ENCODE measurements at places on chromosomes 5 and 9.

GRCh38 chr9:133843751-133844397 is 105.7 kb upstream of the SARDH start:
- no peak for DNase-seq

GRCh38 chr9:88460587-88461332 is 72.5 kb downstream of the SPIN1 start:
- no peak for DNase-seq

GRCh38 chr5:140690376-140690932 is 716 bp downstream of the HARS1 start:
- DNase-seq = no peak

DNA sequence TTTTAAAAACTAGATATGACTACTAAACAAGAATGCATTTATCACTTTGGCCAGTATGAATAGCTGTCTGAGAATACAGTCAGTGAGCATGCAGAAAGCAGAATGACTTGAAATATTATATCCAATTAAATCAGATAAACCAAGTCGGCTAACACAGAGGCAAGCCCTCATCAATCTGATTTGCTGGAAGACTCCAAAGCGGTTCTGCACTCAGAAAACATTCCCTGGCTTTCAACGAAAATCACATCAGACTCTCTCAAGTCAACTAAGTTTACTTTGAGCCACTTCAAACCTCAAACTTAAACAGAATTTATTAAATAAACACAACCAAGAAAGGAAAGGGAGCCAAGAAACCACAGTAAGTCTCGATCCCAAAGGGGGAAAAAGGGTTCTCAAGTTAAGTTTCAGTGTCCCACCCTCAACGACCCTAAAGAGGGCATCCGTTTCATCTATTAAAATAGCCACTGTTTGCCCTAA is 1.4 kb downstream of the MYO10 start:
- DNase-seq = no peak

DNA sequence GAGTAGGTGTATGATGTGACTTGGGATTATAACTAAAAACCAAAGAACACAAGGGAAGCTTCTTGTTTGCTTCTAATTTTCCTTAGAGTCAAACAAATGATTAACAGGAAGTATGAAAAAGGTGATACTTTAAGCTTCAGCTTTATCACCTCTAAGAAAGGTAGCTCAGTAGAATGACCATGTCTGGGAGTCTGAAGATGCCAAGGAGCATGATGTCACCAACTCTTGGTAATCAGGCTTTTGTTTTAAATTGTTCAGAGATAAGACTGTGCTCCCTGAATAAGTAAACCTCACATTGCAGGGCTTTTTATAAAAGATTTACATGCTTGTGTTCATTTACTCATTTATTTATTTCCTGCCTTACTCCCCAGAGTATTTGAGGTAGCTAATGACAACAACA is 169.9 kb downstream of the FER start:
- no peak for DNase-seq

GRCh38 chr5:43981556-43981955 is 378.6 kb downstream of the NNT start:
- DNase-seq = no peak

- DNase-seq = no peak
Measured at GRCh38 chr9:36306471-36307306, 48.4 kb upstream of the GNE start.

DNA sequence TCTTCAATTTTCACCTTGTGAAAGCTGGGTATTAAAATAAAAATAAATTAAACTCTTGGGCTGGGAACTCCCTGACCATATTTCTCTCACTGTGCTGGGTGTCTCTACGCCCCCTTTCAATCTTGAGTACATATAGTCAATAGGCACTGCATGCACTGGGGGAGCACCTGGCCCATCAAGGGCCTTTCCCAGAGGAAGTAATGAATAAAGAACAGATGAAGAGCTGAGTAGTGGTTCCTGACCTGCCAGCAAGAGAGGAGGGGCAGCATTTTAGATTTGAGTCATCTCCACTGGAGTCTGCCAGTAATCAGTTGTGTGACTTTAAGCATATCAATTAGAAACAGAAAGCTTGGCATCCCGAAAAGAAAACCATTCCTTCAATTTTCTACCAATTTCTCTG is 6.2 kb downstream of the MAPKAP1 start:
- no peak for DNase-seq

DNA sequence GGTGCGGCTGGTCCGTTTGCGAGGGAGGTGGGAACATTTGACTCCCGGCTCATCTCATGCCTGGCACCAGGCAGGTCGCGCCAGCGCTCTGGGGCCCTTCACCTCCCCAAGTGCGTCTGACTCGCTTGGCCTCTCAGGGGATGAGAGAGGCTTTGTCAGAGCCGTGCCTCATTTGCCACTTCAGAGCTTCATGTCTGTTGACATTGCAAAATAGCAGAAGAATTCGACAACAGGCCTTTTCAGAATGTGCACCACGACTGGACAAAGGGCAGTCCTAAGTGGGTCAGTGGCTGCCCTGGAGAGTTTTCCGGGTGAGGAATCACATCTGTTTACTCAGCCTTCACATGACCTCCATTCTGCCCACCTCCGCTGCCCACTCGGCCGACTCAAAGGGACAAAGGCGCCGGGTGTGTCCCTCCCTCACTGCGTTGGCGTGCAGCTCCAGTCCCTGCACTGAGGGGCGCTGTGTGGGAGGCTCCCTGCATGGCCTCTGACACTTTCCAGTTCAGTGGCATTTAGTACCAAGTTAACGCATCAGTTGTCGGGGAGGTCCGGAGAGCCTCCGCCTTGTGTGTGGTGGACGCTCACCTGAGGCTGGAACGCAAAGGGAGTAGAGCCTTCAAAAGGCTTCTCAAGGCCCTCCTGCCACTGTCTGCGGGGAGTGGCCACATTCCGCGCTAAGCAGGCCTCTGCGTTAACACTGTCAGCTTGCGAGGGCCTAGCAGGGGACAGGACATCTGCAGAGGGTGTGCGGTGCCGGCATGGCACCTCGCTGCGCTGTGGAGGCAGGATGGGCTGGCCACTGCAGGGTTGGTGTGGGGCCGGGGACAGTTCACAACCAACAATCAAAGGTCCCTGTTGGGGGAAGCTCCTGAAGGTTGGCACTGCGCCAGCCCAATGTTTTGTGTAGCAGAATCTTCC is 171.5 kb downstream of the NXNL2 start:
- no peak for DNase-seq

DNA sequence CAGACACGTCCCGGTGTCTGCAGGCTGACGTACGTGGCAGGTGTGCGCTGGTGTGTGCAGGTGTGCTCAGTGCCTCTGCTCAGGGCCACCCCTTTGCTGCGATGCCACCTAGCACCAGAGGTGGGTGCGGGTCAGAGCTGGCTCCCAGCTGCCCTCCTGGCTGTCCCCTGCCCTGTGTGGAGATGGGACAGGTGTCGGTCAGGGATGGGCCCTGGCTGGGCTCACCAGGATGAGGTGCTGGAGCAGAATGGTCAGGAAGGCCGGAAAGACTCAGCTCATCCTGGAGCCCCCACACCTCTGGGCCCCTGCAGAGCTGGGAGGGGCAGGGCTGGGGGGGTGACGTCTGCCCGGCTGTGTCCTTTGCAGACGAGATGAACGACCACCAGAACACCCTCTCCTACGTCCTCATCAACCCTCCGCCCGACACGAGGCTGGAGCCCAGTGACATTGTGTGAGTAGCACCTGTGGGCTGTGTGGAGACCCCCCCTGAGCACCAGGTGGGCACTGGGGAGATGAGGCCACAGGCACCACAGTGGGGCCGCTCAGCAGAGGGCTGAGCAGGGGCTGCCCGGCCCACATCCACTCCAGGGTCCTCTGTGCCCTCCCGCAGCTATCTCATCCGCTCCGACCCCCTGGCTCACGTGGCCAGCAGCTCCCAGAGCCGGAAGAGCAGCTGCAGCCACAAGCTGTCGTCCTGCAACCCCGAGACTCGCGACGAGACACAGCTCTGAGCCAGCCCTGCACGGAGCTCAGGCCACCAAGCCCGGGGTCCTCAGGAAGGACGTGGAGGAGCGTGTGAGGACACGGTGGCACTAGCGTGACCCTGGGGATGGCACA is 89.7 kb downstream of the KCNT1 start:
- no peak for DNase-seq

- no peak for DNase-seq
Measured at GRCh38 chr5:168608386-168608785, 29.2 kb upstream of the PANK3 start.

DNA sequence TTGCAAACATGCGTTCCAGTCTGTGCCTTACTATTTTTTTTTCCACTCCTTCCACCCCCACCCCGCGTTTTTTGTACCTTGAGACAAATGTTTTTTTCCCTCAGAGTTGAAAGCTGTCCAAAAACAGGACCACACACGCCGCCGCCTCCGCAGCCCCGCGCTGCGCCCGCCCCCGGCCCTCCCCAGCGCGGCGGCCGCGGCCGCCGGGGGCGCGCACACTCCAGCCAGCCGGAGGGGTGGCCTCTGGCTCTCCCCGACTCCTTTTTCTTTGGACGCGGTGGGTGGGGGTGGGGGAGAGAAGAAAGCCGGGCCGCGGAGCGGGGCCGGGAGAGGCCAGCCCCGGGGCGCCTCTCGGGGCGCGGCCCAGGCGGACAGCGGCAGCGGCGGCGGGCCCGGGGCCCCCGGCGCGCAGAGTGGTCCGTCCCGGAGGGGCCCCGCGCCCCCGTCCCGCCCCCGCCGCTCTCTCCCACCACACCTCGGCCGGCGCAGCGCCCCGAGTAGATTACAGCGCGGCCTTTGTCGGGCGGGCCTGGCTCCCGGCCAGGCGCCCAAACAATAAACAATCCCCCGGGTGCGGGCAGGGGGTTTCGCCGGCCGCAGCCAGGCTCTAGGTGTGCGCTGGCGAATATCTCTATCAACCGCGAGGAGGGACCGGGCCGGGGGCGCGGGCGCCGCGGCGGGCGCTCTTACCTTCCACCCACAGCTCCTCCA is 10.9 kb downstream of the PTCH1 start:
- DNase-seq = peak; percentile 74

- DNase-seq = peak; percentile 20
Measured at GRCh38 chr5:135376961-135377624, 21.9 kb downstream of the MACROH2A1 start.

- DNase-seq = no peak
Measured at GRCh38 chr5:37696190-37697021, 143.4 kb downstream of the GDNF start.

DNA sequence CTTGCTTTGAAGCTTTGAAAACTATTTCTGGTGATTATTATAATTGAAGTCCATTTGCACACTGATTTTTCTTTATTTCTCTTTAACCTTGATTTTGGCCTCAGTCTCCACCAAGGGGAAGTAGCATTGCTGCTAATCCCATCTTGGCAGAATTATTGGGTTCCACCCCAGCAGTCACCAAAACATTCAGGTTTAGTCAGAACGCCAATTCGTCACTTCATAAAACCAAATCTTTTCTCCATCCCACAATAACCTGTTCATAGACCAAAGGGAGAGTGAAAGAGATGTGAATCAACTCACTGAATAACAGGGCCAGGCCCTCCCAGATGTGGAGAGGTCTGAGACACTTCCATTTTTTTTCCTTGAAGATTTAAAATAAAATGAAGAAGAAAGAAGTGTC is 95.1 kb upstream of the VCAN start:
- DNase-seq = no peak

DNA sequence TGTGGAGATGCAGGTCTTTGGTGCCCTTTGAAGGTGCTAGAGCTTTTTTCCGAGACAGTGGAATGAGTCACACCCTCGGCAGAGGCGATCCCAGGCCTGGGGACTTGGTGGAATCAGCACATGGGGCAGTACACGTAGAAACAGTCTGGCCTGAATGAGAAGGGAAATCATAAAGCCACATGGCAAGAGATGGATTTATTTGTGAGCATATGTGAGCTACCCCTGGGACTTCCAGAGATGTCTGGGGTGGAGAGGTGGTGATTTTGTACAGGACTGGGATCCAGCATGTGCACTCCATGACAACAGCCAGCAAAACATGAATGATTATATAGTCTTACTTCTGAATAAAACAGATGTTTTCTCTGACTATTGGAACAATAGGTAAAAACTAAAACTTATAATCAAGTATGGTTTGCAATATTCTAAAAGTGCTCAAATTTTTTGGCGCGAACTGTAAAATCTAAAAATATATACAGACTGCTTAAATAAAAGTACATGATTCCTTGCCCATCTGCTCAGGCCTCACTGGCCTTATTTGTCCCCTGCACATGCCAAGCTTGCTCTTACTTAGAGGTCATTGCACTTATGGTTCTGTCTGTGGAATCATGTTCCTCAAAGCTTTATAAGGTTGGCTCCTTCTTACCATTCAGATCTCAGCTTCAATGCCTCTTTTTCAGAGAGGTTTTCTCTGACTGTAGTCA is 54.7 kb upstream of the SMARCA2 start:
- DNase-seq = no peak

DNA sequence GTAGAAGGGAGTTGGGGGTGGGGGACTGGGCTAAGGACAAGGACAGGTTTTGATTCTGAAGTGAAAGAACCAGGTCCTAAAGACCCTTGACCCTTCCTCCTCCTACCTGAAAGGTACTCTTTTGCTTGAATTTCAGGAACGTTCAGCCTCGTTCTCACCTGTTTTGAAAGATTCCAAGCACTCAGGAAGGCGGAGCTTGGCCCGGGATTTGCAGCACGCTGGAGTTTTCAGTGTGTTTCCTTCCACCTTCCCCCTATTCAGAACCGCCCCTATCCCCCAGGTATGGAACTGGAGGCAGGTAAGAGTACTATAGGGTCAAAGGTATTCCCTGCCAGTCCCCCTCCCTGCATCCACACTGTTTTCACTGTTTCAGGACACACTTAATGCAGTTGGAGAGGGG is 7.1 kb downstream of the EGR1 start:
- DNase-seq = no peak

DNA sequence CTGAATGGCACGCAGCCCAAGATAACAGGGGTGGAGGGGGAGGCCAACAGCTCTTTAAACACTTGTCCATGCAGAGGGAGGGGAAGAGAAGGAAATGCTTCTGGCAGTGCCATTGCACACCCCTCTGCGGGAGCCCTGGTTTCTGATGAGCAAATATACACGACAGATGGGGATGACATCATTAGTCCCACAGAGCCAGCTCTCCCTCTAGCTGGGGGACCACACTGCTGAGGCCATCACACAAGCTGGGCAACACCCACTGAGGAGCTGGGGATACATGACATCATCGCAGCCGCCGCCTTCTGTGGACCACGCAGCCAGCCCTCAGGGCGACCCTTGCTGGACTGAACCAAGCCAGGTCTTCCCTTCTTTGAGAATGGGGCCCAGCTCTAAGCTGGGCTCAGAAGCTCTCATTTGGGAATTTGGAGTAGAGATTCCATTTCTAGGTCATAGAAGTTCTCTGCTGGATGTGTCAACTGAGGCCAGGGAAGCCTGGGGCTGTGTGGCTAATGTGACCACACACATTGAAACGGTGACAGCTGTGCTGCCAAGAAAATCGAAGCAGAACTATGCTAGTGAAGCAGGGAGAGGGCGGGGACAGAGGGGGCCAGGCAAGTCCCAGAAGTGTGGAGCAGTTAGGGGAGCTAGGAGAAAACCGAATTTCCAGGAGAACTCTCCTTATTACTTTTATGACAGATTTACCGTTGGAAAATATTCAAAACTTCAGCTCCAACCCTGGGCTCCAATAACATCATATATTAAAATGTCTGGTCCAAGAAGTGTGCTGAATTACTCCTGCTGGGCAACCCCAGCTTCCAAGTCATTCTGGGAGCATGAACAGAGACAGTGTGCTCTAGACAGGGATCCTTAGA is 79.5 kb downstream of the PRRT1B start:
- DNase-seq = no peak
